ENCODE measurements at places on chromosomes 4 and X.

DNA sequence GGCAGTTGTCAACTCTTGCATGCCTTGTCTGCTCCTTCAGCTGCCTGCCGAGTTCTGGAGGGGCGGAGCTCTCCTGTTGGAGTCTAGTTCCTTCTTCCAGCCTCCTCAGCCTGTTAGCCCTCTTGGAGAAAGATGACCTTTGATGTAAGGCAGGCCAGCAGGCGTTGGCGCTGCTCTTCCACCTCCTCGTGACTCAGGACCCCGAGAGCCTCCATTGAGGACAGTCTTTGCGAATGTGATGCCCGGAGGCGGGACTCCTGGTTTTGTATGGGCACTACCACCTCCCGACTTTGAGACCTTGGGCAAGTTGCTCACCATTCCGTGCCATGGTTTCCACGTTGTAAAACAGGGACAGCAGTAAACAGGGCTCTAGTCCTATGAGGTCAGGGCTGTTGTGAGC, 108.3 kb downstream of the TENM3 start:
- DNase-seq = no peak

DNA sequence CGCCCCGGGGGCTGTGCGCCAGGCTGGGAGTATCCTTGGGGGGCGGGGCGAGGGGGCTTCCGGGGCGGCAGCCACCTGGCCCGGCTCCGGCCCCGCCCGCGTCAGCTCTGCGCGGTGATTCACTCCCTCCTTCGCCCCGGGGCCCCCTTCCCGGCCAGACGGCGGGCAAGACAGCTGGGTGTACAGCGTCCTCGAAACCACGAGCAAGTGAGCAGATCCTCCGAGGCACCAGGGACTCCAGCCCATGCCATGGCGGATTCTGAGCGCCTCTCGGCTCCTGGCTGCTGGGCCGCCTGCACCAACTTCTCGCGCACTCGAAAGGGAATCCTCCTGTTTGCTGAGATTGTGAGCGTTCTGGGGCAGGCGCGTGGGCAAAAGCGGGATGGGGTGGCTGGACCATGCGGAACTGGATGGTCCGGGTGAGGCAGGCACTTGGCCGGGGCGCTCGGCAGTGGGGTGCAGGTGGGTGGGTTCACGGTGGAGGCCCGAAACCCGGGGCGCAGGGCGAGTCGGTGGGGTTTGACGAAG, at the start of gene PLP2:
Gene PLP2 (plus strand): TSS at position 147 of the 528 bp plus-strand sequence. CDS start 103 bp downstream, at position 250.
- DNase-seq = no peak

GRCh38 chr4:39823191-39823590, 125.3 kb downstream of the UBE2K start:
- DNase-seq = no peak

- no peak for DNase-seq
These were observed 38.8 kb downstream of the MTM1 start for GRCh38 chrX:150607201-150607600.

DNA sequence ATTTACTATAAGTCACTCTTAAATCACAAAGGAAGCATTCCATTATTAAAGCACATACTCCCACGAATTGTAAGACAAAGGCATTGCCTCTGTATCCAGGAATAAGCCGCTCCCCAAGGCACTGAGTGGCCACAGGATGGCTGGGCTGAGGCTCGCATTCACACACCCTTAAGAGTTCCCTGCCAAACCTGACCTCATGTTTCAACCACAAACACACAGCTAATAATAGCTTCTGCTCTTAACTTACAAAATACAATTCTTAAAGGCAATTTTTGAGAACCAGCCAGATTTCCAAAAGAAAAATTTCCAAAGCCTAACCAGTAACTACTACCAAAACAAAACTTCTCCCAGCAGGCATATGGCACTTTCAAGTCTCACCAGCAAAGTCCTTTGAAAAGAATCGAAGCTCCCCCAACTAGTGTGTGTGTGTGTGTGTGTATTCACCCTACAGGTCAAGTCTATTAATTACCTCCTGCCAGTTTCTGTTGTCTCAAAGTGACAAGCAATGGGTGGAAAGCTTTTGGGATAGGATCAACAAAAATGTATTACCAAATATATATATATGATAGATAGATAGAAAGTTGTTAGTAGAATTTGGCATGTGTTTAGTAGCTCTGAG, 36.0 kb downstream of the ARHGAP6 start:
- no peak for DNase-seq

DNA sequence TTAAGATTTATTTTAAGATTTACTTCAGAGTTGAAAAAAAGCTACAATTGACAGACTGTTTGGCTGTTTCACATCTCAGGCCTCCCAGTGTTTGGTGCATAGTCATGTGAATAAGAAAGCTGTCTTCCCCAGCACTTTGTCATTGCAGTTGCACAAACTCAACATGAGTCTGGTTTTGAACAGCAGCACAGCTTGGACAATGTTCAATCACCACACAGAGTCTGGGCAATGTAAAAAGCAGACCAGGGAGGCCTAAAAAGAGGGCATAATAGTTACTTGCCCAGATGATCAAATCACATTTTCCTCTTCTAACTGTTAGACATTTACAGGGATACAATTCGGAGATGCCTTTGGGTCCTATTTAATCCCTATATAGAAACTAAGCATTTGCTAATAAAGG, 1055.0 kb downstream of the RPA4 start:
- DNase-seq = no peak

DNA sequence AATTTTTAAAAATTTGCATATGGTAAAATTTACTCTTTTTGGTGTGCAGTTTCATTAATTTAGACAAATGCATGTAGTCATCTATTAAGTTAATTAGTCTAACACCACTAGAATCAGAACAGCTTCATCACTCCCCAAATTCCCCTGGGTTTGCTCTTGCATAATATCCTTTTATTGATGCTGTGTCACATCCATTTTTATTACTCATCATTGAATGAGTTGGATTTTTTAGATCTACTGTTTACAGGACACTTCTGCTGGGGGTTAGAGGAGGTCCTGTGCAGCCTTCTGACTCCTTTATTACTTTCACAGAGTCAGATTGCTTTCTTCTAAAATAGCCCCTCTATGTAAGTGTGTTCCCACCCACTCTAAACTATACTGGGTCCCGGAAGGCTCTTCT, 65.9 kb downstream of the MTHFD2L start:
- DNase-seq = no peak

GRCh38 chr4:14023036-14023435, 395.5 kb upstream of the BOD1L1 start:
- DNase-seq = no peak

DNA sequence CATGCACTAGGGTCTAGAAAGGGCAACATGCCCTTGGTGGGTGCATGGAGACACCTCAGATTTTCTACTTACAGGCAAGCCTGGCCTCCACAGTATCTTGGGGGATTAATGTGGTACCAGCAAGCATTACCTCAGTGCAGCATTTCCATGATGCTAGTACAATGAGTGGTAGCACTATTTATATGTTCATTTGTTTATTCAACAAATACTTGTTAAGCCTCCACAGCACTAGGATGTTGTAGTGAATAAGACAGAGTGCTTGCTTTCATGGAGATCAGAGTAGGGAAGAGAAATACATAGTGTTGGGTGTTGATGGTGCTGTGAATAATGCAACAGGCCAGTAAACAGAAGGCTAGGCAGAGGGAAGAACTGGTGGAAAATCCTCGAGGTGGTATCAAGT, 133.4 kb downstream of the KLHL8 start:
- no peak for DNase-seq

- no peak for DNase-seq
These were observed 56.8 kb downstream of the TRPC5 start for GRCh38 chrX:112025753-112026152.

DNA sequence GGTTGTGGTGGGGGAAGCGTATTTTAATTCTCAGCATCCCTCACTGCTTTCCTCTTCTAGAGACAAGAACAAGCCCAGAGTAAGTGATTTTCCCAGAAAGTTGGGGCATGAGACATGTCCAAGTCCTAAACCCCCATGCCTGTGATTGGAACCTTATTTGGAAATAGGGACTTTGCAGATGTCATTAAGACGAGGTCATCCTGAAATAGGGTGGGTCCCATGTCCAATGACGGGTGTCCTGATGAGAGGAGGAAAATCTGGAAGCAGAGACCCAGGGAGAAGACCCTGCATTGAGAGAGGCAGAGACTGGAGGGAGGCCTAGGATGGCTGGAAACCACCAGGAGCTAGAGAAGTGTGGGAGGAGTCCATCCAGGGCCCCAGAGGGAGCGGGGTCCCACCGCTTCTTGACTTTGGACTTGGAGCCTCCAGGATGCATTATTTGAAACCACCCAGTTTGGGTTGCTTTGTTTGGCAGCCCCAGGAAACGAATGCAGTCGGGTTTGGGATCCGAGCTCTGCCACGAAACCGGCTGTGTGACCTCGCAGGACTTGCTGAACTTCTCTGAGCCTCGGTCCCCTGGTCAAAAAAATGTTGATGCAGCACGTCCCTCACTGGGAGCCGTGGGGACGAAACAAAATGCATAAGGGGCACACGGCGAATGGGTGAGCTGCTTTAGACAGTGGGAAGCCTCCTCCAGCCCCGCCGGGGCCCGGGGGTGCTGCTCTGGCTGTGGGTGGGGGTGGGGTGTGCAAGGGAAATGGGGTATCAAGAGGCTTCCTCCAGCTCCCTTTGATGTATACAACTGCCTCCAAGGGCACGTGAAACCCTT, 113.9 kb downstream of the CPZ start:
- no peak for DNase-seq

- DNase-seq = no peak
These were observed 14.1 kb upstream of the PAPSS1 start for GRCh38 chr4:107734120-107734519.

DNA sequence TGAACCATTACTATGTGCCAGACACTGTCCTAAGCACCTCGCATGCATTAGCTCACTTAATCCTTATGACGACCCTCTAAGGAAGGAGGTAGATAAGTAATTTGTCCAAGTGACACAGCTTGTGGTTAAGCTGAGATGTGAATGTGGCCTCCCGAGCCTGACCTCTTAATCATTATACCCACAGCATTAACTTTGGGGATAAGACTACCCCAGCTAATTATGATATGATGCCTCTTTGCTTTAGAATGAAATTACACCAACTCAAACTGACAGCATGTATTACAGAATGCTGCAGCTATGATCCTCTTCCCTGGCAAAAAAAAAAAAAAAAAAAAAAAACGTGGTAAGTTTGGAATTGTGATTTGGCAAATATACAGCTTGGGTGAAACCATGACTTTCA, 53.5 kb downstream of the APBB2 start:
- no peak for DNase-seq

- no peak for DNase-seq
These were observed 13.1 kb downstream of the MOB1B start for GRCh38 chr4:70915036-70915815.

DNA sequence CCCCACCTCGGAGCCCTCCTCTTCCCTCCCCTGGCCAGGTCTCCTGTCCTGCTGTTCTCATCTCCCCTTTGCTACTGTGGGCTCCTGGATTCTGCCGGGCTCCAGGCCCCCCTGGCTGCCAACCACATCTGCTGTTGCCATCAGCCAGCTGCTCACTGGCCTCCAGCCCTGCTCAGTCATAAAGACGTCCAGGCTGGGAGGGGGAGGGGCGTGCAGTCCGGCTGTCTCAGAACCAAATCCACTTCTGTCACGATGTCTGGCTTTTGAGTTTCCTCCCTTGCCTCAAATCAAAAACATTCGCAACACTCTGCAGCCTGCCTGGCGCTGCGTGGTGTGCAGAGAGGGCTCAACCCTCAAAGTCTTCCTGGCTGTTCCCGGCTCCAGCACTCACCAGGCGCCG, 7.1 kb downstream of the RASL11B start:
- peak; percentile 22 for DNase-seq

DNA sequence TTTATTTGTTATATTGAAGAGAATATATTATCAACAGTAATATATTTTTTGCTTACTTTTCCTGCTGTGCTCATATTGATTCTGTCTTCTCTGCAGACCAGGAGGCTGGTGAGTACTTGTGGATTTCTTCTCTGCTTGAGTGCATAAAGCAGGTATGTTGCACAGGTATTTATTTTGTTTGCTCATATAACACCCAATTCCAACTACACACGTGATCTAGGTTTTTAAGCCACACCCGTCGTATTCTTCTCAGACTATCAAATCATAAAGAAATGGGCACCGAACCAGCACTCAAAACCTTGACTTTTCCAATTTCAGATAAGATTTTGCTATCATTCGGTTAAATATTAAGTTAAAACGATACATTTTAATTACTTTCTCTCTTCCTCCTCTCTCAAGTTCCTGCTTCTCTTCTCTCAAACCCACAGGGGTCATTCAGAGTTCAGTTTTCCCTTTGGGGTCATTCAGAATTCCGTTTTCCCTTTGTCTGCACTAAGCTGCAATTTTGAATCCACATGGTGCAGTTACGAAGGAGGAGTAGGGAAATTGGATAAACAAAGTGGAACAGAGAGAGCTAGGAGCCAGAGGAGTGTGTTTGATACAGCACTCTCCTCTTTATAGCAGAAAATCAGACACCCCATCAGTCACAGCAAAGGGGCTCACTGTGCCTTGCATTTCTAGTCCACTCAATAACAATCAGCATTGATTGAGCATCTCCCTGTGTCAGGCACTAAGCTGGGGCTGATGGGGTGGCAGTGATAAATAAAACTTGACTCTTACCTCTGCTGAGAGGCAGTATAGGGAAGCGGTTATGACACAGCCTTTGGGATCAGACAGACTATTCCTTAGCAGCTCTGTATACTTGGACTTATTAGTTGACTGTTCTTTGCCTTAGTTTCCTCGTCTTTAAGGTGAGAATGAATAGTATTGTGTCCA, at the start of gene ADH1C:
Gene ADH1C (minus strand): TSS at position 145 of the 936 bp plus-strand sequence. CDS start 71 bp downstream, at position 74.
- peak; percentile 75 for DNase-seq

- no peak for DNase-seq
These were observed 10.8 kb downstream of the ALB start for GRCh38 chr4:73414936-73415271.

- no peak for DNase-seq
These were observed 38.7 kb upstream of the MAGEA10 start for GRCh38 chrX:152177052-152177451.

- DNase-seq = no peak
These were observed 12.6 kb downstream of the NEIL3 start for GRCh38 chr4:177322266-177322665.

- no peak for DNase-seq
These were observed 16.7 kb downstream of the DGKQ start for GRCh38 chr4:956531-957230.

DNA sequence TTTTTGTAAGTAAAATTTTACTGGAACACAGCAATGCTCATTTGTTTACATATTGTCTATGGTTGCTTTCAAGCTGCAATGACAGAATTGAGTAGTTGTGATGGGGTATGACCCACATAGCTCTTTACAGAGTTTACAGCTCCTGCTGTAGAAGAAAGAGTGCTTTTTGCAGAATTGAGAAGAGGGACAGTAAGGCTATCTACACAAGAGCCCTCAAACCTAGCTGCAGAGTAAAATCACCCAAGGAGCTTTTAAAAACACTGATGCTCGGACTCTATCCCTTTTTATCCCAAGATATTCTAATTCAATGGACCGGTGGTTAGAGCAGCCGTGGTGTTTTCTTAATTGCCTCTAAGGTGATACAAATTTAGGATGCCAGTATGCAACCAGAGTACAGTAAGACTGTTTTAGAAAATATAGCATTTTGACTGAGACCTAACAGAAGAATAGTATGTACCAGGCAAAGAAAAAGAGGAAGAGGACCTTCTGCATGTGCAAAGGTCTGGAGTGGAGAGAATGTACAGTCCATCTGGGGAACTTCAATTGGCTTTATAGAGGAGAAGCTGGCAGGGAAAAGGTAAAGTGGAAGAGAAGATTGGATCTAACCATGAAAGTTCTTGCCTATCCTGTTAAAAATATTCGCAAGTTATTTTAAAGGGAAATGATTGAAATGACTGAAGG, 663.6 kb upstream of the CPEB2 start:
- DNase-seq = no peak

All from large intestine (tissue), 12 donors.